ENCODE measurements at places on chromosomes 11 and 22.

DNA sequence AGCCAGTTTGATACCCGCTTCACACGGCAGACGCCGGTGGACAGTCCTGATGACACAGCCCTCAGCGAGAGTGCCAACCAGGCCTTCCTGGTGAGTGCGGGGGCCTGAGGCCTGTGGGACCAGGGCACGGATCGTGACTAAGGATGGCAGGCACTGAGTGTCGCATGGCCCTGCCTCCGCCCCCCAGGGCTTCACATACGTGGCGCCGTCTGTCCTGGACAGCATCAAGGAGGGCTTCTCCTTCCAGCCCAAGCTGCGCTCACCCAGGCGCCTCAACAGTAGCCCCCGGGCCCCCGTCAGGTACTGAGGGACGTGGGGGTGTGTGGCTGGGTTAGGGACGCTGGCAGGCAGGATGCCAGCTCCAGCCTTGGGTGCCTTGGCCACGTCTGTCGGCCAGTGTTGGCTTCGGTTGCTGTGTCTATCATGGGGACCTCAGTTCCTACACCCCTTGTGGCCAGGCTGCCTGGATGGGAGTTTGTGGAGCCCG is 3.0 kb downstream of the PTPRCAP start:
- DNase-seq: no peak

- DNase-seq: no peak
Observed at GRCh38 chr11:34513682-34514449, at the start of gene ELF5. ELF5 (minus strand) TSS chr11:34513794; CDS start chr11:34505749, 8,045 bp downstream.

GRCh38 chr11:67029146-67029545 is 6.2 kb downstream of the SYT12 start:
- DNase-seq: no peak

DNA sequence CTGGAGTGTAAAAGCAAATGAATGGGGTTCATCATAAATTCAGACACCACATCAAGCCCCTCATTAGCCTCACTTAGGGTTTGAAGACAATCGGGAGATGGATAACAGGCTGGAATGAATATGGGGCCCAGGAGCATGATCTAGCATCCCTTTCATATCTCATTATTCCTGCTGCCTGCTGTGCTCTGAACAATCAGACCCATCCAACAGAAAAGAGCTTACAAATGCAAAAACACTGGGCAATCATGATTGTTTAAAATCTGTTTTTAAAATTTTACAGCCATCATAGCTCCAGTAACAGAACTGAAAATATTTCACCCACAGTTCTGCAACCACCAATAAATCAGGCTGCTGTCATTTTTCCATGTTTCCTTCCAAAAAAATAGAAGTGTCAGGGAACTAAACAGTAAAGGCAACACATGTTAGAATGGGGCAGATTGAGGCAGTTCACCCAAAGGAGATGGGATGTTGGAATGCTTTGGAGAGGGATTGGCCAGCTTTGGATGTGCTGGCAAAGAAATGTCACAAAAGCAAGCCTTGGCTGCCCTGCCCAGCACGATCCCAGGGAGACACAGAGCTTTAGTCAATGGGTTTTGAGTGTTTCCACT is 47.8 kb upstream of the BMAL1 start:
- DNase-seq: peak; percentile 47

DNA sequence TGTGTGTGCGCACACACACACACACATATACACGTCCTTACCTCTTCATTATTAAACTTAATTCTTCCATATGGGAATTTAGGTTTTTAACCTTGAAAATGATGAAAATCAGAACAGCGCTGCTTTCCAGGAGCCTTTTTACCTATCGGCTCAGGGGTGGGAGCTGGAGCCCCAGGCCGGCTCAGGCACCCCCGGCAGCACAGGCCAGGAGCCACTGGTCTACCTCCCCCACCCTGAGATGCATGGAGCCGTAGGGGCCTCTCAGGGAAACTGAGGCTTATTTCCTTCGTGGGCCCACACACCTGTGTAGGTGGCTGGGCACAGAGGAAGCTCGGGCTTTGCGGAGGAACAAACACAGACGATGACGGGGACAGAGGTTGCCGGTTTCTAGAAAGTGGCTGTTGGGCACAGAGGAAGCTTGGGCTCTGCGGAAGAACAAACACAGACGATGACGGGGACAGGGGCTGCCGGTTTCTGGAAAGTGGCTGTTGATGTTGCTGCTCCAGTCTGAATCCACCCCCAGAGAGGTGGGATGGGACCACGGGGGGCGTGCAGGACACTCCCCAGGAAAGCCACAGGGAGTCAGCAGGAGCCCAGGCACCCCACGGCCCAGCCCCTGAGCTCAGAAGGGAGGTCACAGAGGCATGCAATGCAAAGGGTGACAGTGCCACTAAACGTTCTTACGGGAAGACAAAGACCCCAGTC is 149.4 kb downstream of the BRD1 start:
- no peak for DNase-seq

DNA sequence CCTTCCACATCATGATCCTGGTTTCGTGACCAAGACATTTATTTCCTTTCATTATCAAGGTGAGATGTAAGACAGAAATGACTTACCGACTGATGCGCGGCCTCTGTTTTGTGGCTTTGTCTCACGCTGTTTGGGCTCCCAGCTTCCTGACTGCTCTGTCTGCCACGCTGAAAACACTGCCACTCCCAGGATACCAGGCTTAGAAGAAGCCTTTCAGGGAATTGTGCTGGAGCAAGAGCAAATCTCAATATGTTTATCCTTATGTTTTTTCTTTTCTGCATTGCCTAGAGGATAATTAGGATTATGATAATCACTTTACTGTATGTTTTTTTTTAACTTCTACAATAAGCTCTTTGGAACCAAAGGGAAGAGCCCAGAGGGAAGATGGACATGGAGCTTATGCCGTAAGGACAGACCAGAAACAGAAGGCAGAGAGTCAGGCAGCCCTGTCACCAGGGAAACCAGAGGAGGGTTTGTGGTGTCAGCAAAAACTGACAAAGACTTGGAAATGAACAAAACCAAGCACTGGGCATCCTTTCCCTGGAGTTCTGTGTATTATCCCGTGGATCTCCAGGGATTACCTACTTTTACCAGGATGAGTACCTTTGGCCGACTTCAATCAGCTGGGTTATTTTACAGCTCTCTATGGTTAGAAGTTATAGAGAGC is 68.2 kb upstream of the ISX start:
- DNase-seq: no peak

DNA sequence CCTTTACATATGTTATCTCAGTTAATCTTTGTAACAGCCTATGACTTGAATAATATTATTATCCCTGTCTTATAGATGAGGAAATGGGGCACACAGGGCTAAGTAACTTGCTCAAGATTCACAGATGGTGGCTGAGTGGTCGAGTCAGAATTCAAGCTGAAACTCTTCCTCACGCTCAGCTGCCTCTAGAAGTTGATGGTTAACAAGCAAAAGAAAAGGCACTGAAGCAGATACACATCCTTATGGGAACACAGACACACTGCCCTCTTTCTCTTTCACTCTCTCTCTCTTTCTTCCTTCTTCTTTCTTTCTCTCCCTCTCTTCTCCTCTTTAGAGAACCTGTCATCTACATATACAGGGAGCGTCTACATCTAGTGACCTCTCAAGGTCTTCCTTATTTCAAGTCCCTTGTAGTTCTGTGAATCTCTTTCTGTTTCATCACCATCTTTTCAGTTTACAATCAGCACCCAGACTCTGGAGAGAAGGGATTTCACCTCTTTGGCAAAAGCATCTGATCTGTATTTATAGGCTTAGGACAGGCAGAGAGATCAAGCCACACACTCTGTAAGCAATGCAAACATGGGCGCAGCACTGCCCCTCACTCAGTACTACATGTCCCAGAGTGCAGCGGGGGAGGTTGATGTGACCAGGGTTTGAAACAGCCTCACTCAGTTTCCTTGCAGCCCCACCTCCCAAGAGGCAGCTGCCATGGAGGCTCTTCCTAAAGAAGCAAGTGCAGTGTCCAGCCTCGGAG is 75.7 kb downstream of the GRAMD1B start:
- no peak for DNase-seq

- DNase-seq: no peak
Observed at GRCh38 chr11:64474680-64475079, 115.7 kb downstream of the RPS6KA4 start.

GRCh38 chr11:59106363-59107336 is at the start of gene FAM111B:
FAM111B (plus strand) TSS chr11:59107237; CDS start chr11:59109626, 2,389 bp downstream.
- DNase-seq: peak; percentile 82

- DNase-seq: no peak
Observed at GRCh38 chr11:121035780-121036179, 11.9 kb downstream of the TBCEL start.

DNA sequence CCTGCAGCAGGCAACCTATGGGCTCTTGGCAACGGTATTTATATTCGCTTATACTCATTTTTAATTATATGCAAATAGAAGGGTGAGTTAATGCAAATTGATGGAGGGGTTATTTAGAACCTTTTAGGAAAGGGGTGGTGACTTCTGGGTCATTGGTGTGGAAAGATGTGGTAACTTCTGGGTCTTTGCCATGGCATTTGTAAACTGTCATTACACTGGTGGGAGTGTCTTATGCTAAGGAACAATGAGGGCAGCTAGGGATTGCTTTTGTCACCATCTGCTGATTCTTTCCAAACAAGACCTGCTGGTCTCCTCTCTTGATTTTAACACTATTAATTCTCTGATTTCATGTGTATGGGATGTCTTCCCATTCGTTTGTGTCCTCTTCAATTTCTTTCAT is 11.7 kb upstream of the KAT5 start:
- DNase-seq: no peak

- DNase-seq: no peak
Observed at GRCh38 chr11:28009388-28009787, 98.6 kb downstream of the KIF18A start.

DNA sequence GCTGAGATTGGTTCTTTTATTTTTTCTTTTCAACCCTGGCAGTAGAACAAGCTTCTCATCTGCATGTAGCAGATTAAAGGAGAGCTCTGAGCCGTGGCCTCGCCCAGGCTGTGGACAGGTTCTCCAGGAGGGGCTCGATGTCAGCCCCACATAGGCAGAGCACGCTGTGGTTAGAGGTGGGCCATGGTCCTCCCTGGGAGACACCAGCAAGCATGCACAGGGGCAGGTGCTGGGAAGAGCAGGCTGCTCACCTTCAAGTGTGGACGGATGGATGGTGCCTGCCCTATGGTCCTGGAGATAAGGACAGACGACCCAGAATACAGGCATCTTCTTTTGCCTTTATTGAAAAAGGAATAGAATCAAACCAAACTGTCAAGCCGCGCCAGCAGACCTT is 634.8 kb downstream of the BRD1 start:
- DNase-seq: no peak

GRCh38 chr22:29469755-29470154 is 10.3 kb upstream of the NEFH start:
- DNase-seq: no peak
